ENCODE measurements at places on chromosomes 2 and 18. TPM values are rescaled to one million over a fixed set of nuclear protein-coding genes. Genes with fewer than 3 reads are reported as not detected.

The DHRS9 gene
- total RNA-seq = 0.72 TPM

The TLX2 gene
- not detected for total RNA-seq

The C2orf92 gene
- total RNA-seq = 0.24 TPM

The RTKN gene
- 53.7 TPM for total RNA-seq

The SCN9A gene
- 2.4 TPM for total RNA-seq

The CCDC150 gene
- total RNA-seq = 4.6 TPM

The LRRTM4 gene
- not detected for total RNA-seq

The BCL11A gene
- total RNA-seq = 6.8 TPM

The GAREM2 gene
- 0.72 TPM for total RNA-seq

The TUBA4B gene
- total RNA-seq = not detected

The C2orf81 gene
- 0.72 TPM for total RNA-seq

The DSG4 gene
- total RNA-seq = not detected

Measured in tracheal epithelial cell (primary cell).